Endothelial cell of coronary artery (primary cell): ENCODE measurements at places on chromosomes 5 and 9. TPM values are rescaled to one million over a fixed set of nuclear protein-coding genes. Genes with fewer than 3 reads are reported as not detected.

SPINK1 gene
- 0.09 TPM in 1 of 2 replicates, not detected in the other for total RNA-seq

CAMK2A gene
- not detected in 2 replicates for total RNA-seq

KIF27 gene
- total RNA-seq = 3.0 and 4.2 TPM in 2 replicates

PCDHB12 gene
- total RNA-seq = 0.47 and 0.54 TPM in 2 replicates

TMC1 gene
- total RNA-seq = 2.1 and 5.8 TPM in 2 replicates

PCDHAC2 gene
- total RNA-seq = 0.09 and 2.4 TPM in 2 replicates

ACTBL2 gene
- 0.28 TPM in 1 of 2 replicates, not detected in the other for total RNA-seq

LCN2 gene
- 0.18 TPM in 1 of 2 replicates, not detected in the other for total RNA-seq

C1QTNF3 gene
- 0.28 and 0.54 TPM in 2 replicates for total RNA-seq

C5orf52 gene
- not detected in 2 replicates for total RNA-seq
